ENCODE measurements at places on chromosomes 16 and 17.
A peak's percentile ranks its signal among the peaks of the same experiment; 100 is the strongest.

- no peak for DNase-seq
Observed at GRCh38 chr16:79863128-79864031, 262.8 kb upstream of the MAF start.

DNA sequence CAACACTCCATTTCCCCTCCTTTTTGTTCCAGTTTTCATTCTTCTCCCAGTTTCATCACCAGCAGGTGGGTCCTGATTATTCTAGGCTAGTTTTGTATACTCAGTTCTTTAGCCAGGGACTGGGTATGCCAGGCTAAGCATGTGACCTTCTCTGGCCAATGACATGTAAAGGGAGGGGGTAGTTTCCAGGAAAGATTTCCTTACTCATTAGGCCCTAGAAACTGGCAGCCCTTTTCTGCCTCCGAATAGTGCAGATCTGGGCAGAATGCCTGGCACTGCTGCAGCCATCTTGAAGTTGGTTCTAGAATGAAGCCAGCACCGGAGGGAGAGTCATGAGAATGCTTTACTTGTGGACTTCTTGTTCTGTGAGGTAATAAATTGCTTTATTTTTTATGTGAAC, 126.9 kb upstream of the AXIN2 start:
- no peak for DNase-seq

- no peak for DNase-seq
Observed at GRCh38 chr17:2954898-2955445, 108.4 kb downstream of the OR1D5 start.

GRCh38 chr17:64574646-64575045, 67.9 kb downstream of the CEP95 start:
- DNase-seq: no peak

GRCh38 chr16:85612191-85612800, 826 bp upstream of the GSE1 start:
- peak; percentile 50 for DNase-seq

GRCh38 chr16:534856-535445, 7.4 kb downstream of the CAPN15 start:
- no peak for DNase-seq

DNA sequence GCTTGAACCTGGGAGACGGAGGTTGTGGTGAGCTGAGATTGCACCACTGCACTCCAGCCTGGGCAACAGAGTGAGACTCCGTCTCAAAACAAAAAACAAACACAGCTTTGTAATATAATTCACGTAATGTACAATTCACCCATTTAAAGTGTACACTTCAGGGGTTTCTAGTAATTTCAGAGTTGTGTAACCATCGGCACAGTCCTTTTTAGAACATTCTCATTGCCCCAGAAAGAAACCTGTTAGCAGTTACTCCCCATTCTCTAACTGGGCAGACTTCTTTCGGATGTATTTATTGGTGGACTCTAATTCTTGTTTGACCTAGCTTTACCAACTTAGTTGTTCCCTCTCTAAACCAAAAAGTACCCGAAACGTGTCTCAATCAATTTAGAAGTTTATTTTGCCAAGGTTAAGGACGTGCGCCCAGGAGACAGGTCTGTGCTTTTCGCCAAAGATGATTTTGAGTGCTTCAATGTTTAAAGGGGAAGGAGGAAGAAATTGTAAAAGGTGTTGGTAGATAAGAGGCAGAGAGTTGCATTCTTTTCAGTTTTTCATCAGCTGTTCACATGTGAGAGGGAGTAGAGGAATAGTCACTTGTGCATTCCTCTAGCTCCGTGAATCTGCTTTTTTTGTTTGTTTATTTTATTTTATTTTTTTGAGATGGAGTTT, 175.3 kb downstream of the PRKCA start:
- DNase-seq: no peak

GRCh38 chr16:81284995-81285600, 29.7 kb upstream of the GAN start:
- DNase-seq: no peak

DNA sequence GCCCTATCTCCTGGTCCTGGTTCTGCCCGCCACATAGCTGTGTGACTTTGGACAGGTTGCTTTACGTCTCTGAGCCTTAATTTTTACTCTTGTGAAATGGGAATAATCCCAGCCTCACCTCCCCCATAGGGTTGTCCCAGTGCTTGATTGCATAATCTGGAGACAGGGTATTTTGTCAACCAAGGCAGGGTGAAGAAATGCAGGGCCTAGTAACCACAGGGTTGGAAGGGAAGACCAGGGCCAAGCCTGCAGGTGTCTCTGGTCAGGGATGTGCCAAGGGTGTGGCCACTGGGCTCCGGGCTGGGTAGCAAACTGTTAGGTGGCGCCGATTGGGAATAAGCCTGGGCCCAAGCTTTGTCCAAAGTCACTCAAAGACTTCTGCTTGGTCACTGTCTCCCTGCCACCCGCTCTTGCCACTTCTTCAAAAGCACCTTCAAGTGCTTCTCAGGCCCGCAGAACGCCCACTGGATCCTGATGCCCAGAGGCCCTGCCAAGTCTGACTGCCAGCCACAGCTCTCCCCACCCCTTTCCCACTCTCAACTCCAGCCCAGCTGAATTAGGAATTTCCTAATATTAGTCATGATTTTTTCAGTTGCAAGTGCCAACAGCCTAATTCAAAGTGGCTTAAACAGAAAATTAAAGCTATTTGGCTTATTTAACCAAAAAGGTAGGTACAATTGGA, 20.6 kb upstream of the COL1A1 start:
- no peak for DNase-seq

DNA sequence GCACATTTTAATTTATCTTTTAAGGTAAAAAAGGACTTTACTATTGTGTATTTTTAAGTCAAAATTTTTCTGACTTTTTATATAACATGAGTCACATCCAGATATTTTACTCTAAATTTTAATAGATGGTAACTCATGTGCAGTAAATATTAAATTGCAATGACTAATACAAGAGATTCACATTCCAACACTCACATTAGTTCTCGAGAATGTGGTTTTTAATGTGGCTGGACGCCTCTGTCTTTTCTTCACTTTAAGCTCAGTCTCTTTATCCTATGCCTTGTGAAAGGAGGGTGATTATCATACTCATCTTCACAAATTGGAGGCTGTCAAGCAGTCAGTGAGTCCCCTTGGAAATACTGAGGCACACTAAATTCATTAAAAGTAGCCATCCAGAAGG, 315.6 kb downstream of the HS3ST3B1 start:
- DNase-seq: no peak

DNA sequence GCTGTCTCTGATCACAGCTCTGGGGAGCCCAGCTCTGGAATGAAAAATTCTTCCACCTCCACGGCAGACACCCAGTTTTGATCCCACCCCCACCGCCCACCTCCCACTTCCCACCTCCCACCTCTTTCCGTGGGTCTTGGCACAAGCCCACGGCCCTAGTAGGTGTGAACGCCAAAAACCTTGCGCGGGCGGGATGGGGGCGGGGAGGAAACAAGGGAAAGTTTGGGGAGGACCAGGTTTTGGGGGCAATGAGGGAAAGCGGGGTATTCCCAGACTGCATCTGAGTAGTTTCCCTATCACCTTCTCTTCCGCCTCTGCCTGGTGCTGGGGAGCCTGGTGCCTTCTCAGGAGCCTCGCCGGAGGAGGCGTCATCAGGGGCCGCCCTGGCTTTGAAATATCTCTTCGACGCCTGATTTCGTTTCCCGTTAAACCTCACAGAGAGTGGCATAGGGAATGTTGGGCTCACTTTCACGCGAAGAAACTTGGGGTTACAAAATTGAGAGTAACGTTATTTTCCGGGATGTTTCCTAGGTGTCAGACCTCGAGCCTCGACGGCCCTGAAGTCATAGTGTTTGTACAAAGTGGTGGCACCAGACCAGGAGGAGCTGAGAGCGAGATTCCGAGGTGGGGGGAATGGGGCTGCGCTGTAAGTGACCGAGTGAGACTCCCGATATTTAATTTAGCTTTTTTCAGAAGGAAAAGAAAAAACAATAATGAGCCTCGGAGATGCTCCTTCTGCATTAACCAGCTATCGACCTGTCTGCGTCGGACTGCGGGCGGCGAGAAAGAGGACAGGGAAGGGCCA, 1.6 kb upstream of the IRX3 start:
- no peak for DNase-seq

DNA sequence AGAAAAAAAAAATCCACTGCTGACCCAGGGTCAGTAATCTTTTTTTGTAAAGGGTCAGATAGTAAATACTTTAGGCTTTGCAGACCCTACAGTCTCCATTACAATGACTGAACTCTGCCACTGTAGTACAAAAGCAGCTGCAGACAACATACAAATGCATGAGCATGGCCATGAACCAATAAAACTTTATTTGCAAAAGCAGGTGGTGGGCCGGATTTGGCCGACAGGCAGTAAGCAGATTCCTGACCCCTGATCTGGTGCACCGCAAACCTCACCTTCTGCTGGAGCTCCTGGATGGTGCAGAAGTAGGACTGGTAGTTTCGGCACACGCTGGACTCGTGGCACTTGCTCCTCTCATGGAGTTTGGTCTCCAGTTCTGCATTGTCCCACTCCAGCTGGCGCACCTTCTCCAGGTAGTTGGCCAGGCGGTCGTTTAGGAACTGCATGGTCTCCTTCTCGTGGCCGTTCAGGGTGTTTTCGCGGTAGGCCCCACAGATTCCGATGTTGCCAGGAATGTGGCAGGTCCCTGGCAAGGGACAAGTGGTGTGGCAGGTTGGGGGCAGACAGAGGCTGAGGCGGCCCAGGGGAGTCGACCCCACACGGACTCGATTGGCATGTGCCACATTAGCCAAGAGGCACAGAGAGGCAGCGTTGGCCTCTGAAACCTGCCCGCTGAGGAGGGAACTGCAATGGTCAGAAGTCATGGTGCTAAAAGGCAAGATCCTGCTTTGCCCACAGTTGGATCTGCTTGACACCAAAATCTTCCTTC, 13.1 kb downstream of the KRT37 start:
- no peak for DNase-seq

DNA sequence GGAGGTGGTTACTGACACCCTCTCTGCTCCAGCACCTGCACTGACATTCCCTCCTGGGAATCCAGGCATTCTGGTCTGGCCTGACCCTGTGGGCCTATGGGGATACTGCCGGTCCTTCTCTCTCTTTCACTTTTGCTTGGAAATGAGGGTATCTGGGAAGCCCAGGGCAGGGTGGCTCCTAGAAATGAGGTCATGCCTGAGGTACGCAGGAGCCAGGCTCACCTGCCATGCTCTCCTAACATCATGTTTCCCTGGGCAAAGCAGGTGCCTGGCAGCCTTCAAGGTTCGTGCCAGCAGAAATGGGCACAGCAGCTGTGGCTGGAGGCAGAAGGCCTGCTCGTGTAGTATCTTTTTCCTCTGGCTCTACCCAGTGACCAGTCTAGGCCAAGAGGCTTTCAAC, 3.3 kb downstream of the ITGA3 start:
- no peak for DNase-seq

GRCh38 chr16:75745242-75745641, 19.0 kb upstream of the CPHXL start:
- DNase-seq: no peak

DNA sequence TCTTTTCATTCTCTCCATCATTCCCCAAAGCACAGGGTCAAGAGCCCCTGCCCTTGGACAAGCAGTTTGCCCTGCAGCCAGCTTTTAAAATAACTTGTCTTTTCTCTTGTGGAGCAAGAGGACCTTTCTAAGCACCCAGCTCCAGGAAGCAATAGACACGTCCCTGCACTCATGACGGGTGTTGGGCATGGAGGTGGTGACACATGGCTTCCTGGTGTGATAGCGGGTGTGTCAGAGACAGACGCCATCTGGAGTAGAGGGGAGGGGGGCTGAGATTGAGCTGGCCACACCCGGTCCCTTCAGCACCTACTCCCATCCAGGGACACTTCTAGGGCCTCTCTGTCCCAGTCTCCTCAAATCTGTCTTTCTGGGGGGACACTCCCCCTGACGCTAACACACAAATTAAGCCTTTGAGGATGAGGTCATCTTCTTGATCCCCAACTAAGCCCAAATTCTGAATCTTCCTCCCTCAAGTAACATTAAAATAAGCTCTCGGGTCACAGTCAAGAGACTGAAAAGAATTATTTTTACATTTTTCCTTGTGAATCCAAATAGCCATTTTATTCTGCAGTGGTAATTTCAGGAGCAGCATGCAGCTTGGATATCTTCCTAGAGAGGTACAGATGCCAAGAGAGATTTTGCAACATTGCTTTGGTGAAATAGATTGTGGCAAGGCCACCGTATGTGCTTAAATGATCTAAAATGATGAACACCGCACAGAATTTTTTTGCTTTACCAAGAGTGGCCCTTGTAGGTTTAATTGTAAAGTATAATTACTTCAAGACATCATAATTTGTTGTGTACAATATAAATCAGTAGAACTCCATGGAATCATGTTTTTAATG, 216.6 kb upstream of the IRX3 start:
- no peak for DNase-seq

DNA sequence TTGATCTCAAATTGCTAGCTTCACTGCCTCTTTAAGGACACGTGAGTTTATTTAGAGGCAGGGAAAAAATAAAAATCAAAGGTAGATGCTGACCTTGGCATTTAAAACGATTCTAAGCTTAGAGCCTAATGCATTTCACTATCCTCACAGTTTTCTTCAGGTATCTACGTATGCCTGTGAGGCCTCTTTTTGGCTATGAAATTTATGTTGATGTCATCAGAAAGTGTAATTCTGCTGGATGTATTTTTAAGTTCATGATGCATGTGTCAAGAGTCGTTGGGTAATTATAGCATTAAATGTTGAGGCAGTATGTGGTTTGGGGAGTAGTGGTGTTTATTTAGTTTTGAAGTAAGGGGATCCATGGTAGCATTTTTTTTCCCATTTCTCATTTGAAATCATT, 4.2 kb upstream of the KRTAP3-2 start:
- DNase-seq: no peak

GRCh38 chr17:81556175-81556691, 4.1 kb upstream of the FAAP100 start:
- DNase-seq: no peak

- DNase-seq: no peak
Observed at GRCh38 chr17:82170412-82170961, 42.2 kb downstream of the CCDC57 start.

GRCh38 chr17:282912-283882, 69.4 kb downstream of the RPH3AL start:
- no peak for DNase-seq

DNA sequence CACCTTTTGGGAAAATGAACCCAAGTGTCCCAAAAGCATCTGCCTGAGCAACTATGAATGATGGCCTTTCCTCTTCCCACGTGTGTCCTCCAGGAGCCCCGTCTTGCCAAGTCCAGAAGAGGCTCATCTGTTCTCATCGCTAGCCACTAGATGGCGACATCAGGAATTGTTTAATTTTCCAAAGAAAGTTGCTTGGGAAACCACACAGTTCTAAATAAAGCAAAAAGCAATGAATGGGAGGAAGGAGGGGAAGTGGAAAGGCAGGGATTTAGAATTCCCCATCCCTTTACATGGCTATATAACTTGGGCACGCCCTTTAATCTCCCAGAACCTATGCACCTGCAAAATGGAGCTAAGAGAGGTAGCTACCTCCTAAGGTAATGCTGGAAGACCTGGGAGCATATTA, 9.0 kb upstream of the CDH5 start:
- peak; percentile 73 for DNase-seq

All from HEK293T (cell line).